ENCODE measurements at places on chromosomes 13 and 19.

DNA sequence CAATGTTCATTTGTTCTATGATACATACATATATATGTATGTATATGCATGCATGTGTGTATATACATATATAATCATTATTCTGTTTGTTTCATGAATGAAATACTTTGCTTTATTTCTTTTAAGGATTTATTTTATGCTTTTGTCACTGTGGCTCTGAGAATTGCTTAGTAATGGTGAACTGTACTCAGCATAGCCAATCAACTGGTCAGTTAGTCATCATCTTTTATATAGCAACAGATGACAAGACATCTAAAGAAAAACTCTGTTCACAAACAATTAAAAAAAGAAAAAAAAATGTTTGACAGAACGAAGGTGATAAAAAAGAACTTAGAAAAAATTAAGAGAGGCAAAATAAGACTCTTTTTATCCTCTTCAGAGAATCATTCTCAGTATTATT is 1440.3 kb downstream of the PCDH9 start:
- no peak for DNase-seq

DNA sequence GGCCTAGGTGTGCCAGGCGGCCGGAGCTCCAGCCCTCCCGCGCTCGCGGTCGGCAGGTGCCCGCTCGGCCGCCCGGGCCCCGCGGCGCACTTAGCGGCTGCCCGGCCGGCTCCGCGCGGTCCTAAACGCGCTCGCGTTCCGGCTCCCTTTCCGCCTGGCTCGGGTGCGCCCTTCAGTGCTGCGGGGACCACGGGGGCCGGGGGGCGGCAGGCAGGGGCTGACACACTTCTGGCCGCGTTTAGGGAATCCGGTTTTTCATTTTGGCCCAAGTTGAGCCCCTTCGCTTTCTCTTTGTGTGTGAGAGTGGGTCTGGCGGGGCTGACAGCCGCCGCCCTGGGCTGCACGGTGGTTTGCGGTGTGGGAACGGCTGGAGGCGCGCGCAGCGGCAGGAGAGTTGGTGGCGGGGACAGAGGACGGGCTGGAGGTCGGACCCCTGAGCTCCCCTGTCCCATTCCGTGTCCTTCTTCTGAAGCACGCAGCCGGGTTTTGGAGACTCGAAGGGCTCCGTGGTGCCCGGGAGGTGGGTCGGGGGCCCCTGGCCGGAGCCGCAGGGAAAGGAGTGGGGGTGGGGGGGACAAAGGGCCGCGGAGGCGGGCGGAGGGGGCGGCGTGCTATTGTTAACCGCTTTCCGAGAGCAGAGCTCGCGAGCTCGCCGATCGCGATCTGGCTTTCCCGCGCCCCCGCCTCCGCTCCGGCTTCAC is 3.1 kb downstream of the FGF9 start:
- DNase-seq = no peak

DNA sequence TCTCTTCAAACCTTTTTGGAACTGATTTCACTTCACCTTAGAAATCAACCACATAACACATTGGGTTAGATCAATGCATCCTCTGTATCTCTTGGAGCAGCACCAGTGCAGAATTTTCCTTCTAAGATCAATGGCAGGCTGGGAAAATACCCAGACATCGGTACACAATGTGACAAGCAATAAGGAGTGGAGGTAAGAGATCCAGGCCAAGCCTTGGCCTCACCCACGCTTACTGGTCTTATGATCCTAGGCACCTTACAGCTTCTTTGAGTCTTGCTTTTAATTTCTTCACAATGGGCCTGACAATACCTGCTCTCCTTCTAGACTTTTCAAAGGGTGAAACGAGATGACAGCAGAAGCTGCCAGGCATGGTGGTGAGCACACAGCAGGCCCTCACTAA is 232.0 kb downstream of the LACC1 start:
- DNase-seq = no peak

- no peak for DNase-seq
Measured at GRCh38 chr19:13370948-13371347, 135.3 kb downstream of the CACNA1A start.

GRCh38 chr13:62710787-62711186 is 1295.1 kb upstream of the PCDH20 start:
- DNase-seq = no peak

GRCh38 chr13:24458736-24459135 is 53.8 kb downstream of the PARP4 start:
- no peak for DNase-seq

GRCh38 chr19:43519436-43520088 is 7.4 kb downstream of the ETHE1 start:
- peak; percentile 57 for DNase-seq

DNA sequence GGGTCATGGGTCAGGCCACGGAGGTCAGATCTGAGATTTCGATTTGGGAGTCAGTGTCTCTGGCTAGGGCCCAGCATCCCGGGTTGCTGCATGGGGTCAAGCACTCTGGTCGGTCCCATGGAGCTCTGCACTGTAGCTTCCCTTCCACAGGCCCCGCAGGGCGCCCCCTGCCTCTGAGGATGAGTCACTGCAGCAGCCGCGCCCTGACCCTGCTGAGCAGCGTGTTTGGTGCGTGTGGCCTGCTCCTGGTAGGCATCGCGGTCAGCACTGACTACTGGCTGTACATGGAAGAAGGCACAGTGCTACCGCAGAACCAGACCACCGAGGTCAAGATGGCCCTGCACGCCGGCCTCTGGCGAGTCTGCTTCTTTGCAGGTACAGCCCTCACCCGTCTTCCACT is 3.6 kb downstream of the CACNG7 start:
- DNase-seq = no peak

DNA sequence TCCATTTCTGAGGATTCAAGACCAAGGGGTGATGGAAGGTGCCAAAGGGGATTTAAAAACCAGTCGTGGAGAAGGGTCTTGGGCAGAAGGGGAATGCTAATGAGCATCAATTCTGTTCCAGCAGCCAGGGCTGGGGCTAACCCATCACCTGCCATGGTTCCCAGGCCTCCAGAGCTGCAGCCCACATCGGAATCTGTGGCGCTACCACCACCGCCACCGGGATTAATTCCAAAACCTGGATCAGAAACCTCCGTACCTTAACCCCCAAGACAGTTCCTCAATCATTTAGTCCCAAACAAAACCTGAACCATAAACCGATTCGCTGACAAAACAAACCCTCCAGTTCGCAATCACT is 583 bp downstream of the ZNF615 start:
- DNase-seq = no peak

GRCh38 chr13:110280231-110280813 is 26.6 kb downstream of the COL4A1 start:
- DNase-seq = no peak

DNA sequence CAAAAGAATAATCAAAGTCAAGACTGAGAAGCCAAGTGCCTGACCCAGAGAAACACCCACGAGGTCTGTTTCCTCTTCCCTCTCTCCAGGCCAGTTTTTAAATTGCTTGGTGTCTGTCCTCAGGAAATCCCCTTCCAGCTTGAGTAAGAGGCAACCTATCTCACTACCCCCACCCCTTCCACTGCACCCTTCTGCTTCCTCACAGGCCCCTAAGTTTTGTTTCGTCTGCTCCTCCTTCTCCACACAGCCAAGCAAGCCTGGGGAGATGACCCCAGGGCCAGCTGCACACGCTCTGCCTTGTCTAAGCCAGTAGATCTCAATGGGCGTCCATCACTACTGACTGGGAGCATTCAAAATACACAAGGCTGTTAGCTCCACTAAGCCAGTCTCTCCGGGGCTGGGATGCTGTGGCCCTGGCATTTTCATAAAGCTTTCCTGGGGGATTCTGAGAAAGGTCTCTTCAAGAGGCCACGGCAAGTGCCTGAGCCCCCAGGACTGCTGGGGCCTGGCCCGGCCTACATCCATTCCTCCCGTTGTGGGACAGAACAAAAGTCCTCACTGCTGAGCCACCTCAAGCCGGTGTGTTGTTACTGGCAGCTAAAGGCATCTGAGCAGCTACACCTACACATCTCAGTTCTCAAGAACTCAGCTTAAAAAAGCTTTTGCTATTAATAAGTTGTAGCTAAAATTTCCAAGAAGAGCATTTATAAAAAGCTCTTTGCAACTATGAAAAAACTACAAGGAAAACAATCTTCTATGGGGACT is 14.9 kb upstream of the IL4I1 start:
- DNase-seq = no peak

GRCh38 chr13:112859817-112860190 is 109.2 kb upstream of the MCF2L start:
- DNase-seq = peak; percentile 3

DNA sequence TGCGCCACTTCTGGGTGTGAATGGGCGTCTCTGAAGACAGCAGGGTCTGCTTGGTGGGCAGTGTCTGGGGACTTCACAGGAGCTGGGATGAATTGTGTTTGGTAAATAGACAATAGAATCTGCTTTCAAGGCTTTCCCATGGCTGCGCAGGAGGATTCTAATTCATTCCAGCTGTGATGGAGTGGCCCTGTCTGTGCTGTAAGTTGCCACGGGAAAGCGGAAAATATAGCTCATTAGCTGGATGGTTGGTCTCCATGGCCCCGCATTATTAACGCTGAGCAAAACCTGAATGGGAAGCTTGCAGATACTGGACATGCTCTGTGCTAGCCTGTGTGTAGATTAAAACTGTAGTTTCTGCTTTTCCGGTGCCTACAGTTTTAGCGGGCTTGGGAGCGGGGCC is 15.6 kb upstream of the C1QTNF9 start:
- no peak for DNase-seq

DNA sequence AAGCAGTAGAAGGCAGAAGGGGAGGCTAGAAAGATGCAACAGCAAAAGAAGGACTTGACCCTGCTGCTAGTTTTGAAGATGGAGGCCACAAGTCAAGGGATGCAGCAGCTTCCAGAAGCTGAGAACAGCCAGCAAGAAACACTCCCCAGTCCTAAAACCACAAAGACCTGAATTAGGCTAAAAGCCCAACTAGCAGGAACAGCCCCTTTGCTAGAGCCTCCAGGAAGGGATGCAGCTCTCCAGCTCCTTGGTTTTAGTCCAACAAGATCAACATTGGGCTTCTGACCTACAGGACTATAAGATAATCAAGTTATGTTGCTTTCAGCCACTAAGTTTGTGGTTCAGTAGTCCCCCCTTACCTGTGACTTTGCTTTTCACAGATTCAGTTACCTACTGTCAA is 10.5 kb upstream of the LATS2 start:
- DNase-seq = no peak

DNA sequence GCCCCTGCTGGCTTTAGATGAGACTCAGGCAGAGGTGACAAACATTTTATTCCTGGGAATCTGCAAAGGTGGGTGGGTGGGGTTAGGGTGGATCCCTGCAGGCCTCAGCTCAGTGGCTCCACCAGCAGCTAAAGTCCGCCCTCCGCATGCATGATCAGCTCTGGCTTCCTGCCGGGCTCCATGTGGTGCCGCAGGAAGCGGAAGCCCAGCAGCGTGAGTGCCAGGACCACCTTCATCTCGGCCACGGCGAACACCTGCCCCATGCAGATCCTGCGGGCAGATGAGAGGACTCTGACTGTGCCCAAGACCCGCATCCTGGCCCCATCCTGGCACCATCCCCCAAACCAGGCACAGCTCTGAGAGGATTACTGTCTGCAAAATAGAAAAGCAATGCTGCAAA is 26.3 kb downstream of the CYP4F2 start:
- no peak for DNase-seq

- no peak for DNase-seq
Measured at GRCh38 chr19:12867120-12868099, 13.8 kb downstream of the DNASE2 start.

GRCh38 chr13:50267917-50268316 is 252.7 kb downstream of the KCNRG start:
- DNase-seq = no peak

DNA sequence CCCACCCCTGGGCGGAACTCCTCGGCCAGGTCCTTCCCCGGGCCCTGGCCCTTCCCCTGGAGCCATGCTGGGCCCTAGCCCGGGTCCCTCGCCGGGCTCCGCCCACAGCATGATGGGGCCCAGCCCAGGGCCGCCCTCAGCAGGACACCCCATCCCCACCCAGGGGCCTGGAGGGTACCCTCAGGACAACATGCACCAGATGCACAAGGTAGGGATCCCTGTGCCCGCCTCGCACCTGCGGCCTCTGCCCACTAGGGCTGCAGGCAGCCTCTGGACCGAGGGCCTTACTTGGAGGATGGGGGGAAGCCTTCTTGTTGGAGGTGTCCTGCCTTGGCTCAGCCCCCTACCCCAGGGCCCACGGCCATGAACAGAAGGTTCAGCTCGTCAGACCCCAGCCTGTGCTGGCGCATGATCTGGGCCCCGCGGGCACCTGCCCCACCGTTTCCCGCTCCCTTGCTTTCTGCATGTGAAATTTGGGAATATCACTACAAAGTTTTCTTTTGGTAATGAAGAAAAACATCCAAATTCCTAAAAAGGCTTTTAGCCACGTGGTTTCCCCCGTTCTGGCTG is 23.4 kb downstream of the SMARCA4 start:
- no peak for DNase-seq

DNA sequence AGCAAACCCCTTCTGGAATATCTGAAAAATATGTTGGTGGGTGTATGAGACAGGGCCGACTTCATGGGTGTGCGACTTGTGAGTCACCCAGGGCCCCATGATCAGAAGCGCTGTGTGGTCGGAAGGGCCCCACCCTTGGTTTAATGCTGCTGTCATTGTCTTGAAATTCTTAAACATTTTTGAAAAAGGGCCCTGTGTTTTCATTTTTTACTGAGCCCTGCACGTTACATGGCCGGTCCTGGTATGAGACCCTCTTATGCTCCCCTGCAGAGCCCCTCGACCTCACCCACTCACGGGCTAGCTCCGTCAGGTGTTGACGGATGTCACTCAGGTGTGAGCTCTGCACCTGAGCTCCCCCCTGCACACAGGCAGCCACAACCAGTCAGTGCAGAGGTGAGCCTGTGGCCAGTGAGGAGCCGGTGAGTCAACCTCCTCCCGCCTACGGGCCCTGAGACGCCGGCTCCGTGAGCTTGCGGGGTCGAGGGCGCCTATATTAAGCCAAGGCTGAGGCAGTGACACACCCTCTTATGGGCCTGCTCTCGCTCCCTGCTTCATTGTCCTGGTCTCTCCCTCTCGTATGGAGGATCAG is 27.7 kb downstream of the GADD45B start:
- DNase-seq = no peak

DNA sequence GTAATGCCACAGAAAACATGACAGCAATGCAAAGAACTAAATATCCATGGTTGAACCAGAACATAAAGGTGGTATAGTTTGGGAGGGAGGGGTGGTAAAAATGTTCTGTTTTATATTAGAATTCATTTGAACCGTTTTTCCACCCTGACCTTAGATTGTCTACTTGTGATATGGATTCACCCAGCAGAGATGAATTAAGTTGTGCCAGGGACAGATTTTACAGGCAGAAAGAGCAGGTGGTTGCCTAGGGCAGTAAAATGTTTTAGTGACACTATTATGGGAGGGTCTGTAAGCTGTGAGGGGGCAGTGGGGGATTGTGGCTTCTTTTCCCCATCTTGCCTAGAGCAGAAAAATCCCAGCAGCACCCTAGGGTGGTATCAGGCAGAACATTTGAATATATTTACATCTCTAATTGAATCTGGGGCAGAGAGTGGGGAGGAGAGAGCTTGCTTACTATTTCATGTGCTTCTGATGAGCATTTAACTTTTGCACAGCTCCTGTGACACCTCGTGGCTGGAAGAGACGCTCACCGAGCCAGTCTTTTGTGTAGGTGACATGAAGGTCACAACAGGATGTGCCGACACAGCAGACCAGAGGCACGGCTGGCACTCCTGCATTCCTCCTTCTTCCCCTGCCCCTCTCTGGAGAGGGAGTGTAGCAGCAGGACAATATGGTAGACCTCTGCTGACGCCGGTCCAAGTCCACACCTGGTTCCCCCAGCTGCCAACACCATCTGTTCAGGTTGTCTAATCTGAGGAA is 452.3 kb downstream of the IRS2 start:
- DNase-seq = no peak
